ENCODE measurements at places on chromosomes 1 and 21.
A peak's percentile ranks its signal among the peaks of the same experiment; 100 is the strongest.

GRCh38 chr1:63955370-63956145 lies 181.7 kb downstream of the ROR1 start:
- no peak for DNase-seq
- no peak overlapping the region for H3K4me3 ChIP-seq
- no peak overlapping the region for H3K27ac ChIP-seq
- H3K27me3 ChIP-seq: no peaks in the 10 kb centered on the region
- H3K36me3 ChIP-seq: peaks cover 11% of the 10 kb centered on the region

GRCh38 chr1:169427081-169427641 lies at the start of gene CCDC181:
TSS of gene CCDC181 (minus strand) at chr1:169427474. CDS start at chr1:169424927, 2,547 bp downstream.
- peak; percentile 81 for DNase-seq
- H3K36me3 ChIP-seq: no peaks in the 10 kb centered on the region
- H3K4me3 ChIP-seq: peak within 1 kb of the TSS; percentile 99
- H3K27me3 ChIP-seq: peaks cover 22% of the 10 kb centered on the region
- H3K4me1 ChIP-seq: peaks cover 18% of the 10 kb centered on the region

DNA sequence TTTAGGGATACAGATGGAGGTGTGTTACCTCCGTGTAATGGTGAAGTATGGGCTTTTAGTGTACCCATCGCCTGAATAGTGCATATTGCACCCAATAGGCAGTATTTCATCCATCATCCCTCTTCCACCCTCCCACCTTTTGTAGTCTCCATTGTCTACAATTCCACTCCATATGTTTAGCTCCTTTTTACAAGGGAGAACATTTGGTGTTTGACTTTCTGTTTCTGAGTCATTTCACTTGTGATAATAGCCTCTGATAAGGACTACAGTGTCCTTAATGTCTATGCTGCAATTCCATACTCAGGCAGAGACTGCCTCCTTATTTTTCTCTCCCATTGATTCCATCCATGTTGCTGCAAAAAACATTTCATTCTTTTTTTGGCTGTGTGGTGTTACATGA lies 48.7 kb downstream of the OVGP1 start:
- peaks cover 55% of the 10 kb centered on the region for H3K27me3 ChIP-seq
- no peaks in the 10 kb centered on the region for H3K36me3 ChIP-seq
- no peak overlapping the region for H3K27ac ChIP-seq

- no peak overlapping the region for H3K4me3 ChIP-seq
- H3K36me3 ChIP-seq: no peaks in the 10 kb centered on the region
- no peak for DNase-seq
- H3K27me3 ChIP-seq: no peaks in the 10 kb centered on the region
- H3K27ac ChIP-seq: no peak overlapping the region
Observed at GRCh38 chr1:244296447-244296846, 155.3 kb downstream of the ADSS2 start.

GRCh38 chr1:185337246-185337645 lies 20.2 kb upstream of the IVNS1ABP start:
- no peak overlapping the region for H3K4me3 ChIP-seq
- no peak for DNase-seq
- no peaks in the 10 kb centered on the region for H3K36me3 ChIP-seq
- H3K27ac ChIP-seq: no peak overlapping the region
- peaks cover 4% of the 10 kb centered on the region for H3K4me1 ChIP-seq

DNA sequence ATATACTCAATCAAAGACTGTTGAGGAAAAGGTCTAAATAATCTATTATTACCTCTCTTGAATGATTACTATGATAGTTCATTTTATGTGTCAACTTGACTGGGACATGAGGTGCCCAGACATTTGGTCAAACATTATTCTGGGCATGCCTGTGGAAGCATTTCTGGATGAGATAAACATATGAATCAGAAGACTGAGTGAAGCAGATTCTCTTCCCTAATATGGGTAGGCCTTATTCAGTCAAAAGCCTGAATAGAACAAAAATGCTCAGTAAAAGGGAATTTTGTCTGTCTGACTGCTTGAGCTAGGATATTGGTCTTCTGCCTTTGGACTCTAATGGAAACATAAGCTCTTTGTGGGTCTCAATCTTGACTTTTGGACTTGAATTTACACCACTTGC lies 73.3 kb upstream of the SOX13 start:
- no peak overlapping the region for H3K27ac ChIP-seq
- no peaks in the 10 kb centered on the region for H3K27me3 ChIP-seq
- H3K4me3 ChIP-seq: no peak overlapping the region
- peaks cover 3% of the 10 kb centered on the region for H3K36me3 ChIP-seq
- DNase-seq: no peak

DNA sequence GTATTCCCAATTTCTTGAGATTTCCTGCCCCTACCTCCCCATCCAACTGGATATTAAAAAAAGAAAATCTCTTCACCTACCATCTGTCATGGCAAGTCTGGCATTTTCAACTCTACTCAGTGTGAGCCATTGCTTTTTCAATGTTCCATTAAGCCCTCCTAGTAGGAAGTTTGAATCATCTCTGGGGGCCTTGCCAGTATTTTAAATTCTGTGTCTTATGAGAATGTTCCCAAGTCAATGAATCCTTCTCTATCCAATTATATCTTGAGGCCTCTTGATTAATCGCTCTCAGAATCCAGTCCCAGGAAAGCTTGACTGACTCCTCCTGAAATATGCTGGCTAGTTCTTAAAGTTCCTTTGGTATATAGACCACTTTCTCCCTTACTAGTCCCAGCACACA lies 91.5 kb downstream of the NGF start:
- H3K4me3 ChIP-seq: no peak overlapping the region
- no peaks in the 10 kb centered on the region for H3K4me1 ChIP-seq
- H3K27ac ChIP-seq: no peak overlapping the region

DNA sequence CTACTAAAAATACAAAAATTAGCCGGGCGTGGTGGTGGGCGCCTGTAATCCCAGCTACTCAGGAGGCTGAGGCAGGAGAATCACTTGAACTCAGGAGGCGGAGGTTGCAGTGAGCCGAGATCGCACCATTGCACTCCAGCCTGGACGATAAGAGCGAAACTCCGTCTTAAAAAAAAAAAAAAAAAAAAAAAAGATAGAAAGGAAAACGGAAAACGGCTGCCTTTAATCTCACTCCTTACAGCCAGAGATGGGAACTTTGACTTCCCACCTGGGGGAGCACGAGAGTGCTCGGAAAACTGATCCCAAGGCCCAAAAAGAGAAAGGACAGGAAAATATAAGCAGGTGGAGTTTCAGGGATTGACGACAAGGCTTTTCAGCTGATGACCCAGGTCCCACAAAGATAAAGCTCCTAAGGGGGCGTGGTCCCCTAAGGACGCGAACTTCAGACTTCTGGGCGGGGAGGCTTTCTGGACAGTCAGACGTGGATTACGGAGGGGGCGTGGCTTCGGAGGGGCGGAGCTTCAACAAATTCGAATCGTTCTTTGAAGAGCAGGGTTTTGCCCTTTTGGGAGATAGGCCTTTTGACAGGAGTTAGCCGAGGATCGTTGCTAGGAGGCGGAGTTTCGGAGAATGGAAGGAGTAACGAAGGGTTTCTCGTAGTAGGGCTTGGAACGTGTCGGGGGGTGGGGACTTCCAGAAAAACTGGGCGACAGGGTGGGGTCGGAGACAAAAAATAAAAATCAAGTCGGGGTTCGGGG lies 958 bp upstream of the CKS1B start:
- DNase-seq: peak; percentile 93
- peaks cover 38% of the 10 kb centered on the region for H3K4me1 ChIP-seq
- no peaks in the 10 kb centered on the region for H3K36me3 ChIP-seq

DNA sequence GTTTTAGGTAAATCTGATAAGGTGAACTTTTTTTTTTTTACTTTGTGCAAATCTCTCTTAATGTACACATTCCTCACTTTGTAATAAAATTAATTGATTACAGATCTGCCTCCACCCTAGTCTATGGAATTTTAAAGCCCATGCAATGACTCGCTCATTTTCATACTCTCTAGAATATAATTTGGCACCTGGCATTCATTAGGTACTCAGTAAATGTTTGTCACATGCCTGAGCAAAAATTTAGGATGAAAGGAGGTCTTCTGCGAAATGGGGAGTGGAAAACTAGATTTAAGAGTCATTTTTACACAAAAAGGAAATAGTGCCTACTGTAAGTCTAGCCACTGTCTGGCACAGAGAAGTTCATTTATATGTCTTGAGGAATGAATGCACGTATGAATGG lies 350.1 kb downstream of the DPYD start:
- H3K27ac ChIP-seq: no peak overlapping the region
- no peak for DNase-seq
- no peaks in the 10 kb centered on the region for H3K27me3 ChIP-seq

DNA sequence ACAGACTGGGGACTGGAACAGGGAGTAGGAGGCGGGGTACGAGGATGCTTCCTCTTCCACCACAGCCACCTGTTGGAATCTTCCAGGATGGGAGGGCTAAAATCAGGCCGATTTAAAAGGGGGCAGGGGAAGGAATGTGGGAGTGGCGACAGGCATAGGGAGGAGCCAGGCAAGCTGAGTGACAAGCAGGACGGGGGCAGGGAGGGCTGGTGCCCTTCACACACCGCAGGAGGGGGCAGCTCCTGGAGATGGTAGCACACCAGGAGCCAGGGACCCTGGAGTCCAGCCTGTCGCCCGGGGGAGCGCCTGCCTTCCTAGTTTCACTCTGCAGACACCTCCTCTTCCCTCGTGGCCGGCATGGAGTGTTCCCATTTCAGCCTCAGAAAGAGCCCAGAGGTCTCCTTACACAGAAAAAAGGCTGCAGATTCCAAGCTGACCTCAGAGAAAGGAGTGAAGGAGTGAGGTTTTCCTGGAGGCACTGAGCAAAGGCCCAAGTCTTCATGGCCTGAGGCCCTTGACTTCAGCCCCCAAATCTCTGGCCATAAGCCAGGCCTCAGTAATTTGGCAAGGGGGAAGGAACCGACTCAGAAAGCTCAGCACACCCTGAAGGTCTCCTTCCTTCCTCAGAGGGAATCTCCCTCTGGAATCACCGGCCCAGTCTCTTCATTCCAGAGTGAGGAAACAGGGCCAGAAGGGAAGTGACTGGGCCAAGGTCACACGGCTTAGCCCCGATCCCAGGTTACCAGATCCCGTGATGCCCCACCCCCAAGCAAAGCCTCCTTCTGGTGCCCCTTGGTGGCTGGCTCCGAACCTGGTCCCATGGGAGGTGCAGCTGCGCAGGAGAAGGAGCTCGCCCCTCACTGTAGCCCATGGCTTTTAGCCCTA lies 8.1 kb downstream of the BLACAT1 start:
- H3K27me3 ChIP-seq: peaks cover 10% of the 10 kb centered on the region
- H3K4me1 ChIP-seq: peaks cover 94% of the 10 kb centered on the region
- DNase-seq: no peak
- no peaks in the 10 kb centered on the region for H3K36me3 ChIP-seq
- peak overlapping the region; percentile 84 for H3K4me3 ChIP-seq

GRCh38 chr1:75861831-75862230 lies 65.1 kb downstream of the MSH4 start:
- no peak overlapping the region for H3K4me3 ChIP-seq
- DNase-seq: no peak
- no peaks in the 10 kb centered on the region for H3K27me3 ChIP-seq
- H3K27ac ChIP-seq: no peak overlapping the region
- H3K4me1 ChIP-seq: no peaks in the 10 kb centered on the region

- no peak for DNase-seq
- peaks cover 7% of the 10 kb centered on the region for H3K4me1 ChIP-seq
- H3K36me3 ChIP-seq: no peaks in the 10 kb centered on the region
Observed at GRCh38 chr1:14263671-14264070, 334.8 kb upstream of the KAZN start.

- peaks cover 13% of the 10 kb centered on the region for H3K4me1 ChIP-seq
- no peaks in the 10 kb centered on the region for H3K36me3 ChIP-seq
- H3K27me3 ChIP-seq: no peaks in the 10 kb centered on the region
- no peak overlapping the region for H3K27ac ChIP-seq
Observed at GRCh38 chr21:42151148-42151947, 67.6 kb upstream of the ABCG1 start.

GRCh38 chr21:33312121-33312520 lies 12.6 kb upstream of the IFNAR1 start:
- no peaks in the 10 kb centered on the region for H3K4me1 ChIP-seq
- peaks cover 20% of the 10 kb centered on the region for H3K27me3 ChIP-seq
- H3K27ac ChIP-seq: no peak overlapping the region
- DNase-seq: no peak

- no peak overlapping the region for H3K27ac ChIP-seq
- H3K27me3 ChIP-seq: no peaks in the 10 kb centered on the region
- peak; percentile 45 for DNase-seq
- H3K4me1 ChIP-seq: peaks cover 10% of the 10 kb centered on the region
- H3K4me3 ChIP-seq: peak overlapping the region; percentile 8
- H3K36me3 ChIP-seq: peaks cover 19% of the 10 kb centered on the region
Observed at GRCh38 chr1:203871114-203871880, 9.9 kb downstream of the SNRPE start.

DNA sequence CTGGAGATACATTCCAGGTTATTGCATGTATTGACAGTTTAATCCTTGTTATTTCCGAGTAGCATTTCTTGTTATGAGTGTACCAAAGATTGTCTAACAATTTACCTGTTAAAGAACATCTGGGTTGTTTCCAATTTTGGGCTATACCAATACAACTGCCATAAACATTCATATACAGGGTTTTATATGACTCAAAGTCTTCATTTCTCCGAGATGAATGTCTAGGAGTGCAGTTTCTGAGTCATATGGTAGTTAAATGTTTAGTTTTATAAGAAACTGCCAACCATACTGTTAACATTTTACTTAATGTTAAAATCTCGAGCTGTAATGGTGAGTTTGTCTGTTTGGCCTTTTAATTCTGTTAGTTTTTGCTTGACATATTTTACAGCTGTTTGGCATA lies 10.0 kb downstream of the RAB4A start:
- no peaks in the 10 kb centered on the region for H3K27me3 ChIP-seq
- H3K27ac ChIP-seq: no peak overlapping the region
- peaks cover 15% of the 10 kb centered on the region for H3K4me1 ChIP-seq
- DNase-seq: no peak
- H3K4me3 ChIP-seq: no peak overlapping the region

GRCh38 chr1:236143104-236143948 lies 987 bp downstream of the GPR137B start:
- H3K4me1 ChIP-seq: peaks cover 33% of the 10 kb centered on the region
- peaks cover 43% of the 10 kb centered on the region for H3K27me3 ChIP-seq
- DNase-seq: peak; percentile 10
- no peak overlapping the region for H3K27ac ChIP-seq
- H3K4me3 ChIP-seq: peak overlapping the region; percentile 93

DNA sequence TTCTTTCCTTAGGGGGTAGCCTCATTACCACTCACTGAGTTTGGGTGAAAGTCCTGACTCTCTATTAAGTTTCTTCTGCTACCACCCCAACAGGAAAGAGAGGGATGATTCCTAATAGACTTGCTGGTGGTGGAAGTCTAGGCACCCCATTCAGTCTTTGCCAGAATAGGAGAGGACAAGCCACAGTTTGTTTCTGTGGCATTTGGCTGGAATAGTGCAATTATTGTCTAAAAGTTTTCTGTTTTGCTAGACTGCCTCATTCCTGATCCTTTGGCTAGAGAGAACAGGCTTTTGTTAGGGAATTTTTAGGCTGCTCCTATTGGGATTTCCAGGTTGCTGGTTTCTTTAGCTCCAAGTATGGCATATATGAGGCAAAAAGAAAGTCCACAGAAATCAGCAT lies 9.9 kb upstream of the HJV start:
- no peak overlapping the region for H3K4me3 ChIP-seq
- H3K36me3 ChIP-seq: peaks cover 6% of the 10 kb centered on the region
- no peak overlapping the region for H3K27ac ChIP-seq
